ENCODE measurements at places on chromosomes 13 and 19.

DNA sequence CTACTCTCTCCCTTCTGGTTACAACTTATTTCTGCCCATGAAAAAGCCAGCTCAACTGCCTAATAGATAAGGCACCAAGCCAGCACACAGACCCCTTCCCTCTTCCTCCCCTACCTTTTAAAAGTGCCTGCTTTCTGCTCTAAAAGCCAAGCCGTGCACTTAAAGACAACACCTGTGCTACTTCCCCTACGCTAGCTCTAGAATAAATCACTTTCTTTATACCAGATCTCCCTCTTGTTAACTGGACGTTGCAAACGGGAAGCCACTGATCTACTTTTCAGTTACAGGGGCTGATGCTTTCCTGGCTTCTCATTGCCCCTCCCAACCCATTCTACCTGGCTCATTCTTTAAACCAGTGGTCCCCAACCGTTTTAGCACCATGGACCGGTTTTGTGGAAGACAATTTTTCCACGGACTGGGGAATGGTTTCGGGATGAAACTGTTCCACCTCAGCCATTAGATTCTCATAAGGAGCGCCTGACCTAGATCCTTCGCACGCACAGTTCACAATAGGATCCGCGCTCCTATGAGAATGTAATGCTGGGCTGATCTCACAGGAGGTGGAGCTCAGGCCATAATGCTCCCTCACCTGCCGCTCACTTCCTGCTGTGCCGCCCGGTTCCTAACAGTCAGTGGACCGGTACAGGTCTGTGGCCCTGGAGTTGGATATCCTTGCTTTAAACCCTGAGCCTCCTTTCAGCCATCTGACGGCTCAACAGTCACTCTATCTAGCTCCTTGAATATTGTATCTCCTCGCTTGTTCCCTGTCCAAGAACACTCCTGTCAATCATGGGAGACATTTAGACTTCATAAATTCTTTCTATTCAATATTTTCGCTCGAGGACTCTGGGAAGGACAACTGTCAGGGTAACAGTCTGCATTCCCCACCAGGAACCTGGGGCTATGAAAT lies 841 bp upstream of the ZNF223 start:
- peak; percentile 64 for DNase-seq

GRCh38 chr13:40564342-40565001 lies 102.0 kb downstream of the FOXO1 start:
- DNase-seq = no peak

- DNase-seq = no peak
Measured at GRCh38 chr13:92735909-92736308, 490.7 kb upstream of the GPC6 start.

DNA sequence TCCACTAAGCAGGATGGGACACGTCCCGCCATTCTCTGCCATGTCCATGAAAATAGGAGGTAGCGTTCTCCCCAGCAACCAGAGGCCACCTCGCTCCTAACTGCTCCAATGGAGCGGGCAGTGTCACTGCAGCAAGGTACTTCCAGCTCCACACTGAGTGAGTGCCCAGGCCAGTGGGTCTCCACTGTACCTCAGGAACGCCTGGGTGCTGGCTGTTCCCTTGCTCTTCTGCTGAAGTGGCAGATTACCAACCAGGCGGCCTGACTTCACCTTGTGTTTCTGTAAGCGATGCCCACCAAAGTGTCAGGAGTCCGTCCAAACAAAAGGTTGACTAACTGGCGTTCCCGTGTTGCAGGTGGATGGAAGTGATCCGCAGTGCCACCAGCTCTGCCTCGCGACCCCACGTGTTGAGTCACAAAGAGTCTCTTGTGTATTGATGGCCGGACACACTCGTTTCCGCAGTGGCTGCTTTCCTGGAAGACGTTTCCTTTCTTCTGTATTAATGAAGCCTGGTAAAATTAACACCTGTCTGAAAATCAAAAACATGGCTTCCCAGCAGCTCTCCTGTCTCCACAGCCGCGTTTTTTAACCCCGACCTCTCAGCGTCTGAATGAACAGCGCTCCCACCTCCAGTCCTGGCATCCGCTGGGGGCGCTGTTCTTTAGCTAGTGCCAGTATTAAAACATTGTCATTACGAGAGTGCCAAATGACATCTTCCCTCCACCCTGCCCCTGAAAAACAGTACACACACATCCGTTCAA lies 128.8 kb downstream of the STK24 start:
- peak; percentile 67 for DNase-seq

DNA sequence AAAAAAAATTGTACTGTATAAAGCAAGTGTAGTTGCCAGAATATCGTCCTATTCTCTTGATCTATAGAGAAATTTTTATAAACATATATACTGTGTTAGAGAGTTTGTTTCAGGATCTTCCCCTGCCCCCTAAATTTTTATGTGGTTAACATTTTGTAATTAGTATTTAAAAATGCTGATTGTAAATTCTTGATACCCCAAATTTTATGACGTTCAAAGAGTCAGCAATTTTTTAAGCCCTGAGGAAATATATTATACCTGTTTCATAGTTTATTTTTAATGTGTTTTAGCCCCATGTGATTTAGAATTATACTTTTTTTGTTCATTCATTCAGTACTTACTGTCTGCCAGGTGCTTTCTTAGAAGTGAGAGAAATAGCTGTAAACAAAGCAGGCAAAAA lies 7.3 kb upstream of the KCTD4 start:
- DNase-seq = no peak

DNA sequence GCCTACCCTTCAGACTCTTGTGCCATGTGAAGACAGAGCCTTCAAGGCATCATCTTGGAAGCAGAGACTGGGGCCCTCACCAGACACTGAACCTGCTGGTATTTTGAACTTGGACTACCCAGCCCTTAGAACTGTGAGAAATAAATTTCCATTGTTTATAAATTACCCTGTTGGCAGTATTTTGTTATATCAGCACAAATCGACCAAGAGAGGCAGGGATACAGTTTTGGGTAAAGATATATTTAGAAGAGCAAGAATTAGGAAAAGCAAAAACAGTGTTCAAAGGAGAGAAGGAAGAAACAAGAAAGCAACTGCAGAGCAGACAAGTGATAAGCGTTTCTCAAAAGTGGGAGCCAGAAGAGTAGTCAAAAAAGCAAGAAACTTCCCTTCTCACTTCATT lies 600.8 kb downstream of the DCT start:
- DNase-seq = no peak

GRCh38 chr13:50611117-50611781 lies 232.2 kb downstream of the DLEU7 start:
- DNase-seq = no peak

GRCh38 chr13:113591750-113592149 lies 7.2 kb downstream of the TFDP1 start:
- no peak for DNase-seq

- DNase-seq = no peak
Measured at GRCh38 chr13:99847318-99847750, 124.2 kb downstream of the ZIC5 start.

DNA sequence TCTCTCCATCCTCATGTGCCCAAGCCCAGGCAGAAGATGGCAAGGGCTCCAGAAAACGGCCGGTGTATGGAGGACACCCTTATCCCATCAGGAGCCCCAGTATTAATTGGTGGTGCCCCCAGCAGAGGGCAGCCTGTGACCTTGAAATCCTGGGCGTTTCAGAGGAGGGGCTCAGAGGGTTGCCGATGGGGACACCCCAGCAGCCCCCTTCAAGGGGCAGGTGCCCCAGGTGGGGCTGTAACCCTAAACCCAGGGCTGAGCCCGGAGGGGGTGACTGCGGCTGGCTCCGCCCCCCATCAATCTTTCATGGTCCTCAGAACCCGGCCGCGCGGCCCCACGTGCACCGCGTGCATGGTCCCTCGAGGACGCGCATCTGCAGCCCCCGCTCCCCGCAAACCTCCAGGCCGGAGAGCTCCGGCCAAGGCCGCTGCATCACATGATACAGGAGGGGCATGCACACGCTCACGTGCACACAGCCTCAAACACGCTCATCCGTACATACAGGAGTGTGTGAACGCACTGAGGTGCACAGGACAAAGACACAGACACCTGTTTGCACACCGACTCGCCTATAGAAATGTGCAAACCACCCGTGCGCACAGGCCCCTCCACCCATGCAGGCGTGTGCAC lies 949 bp downstream of the RAB3A start:
- no peak for DNase-seq

GRCh38 chr13:102707467-102707866 lies 12.6 kb upstream of the METTL21C start:
- DNase-seq = no peak

- DNase-seq = no peak
Measured at GRCh38 chr13:39422845-39423565, 180.0 kb downstream of the LHFPL6 start.

- no peak for DNase-seq
Measured at GRCh38 chr19:5309438-5310204, 31.0 kb downstream of the PTPRS start.

DNA sequence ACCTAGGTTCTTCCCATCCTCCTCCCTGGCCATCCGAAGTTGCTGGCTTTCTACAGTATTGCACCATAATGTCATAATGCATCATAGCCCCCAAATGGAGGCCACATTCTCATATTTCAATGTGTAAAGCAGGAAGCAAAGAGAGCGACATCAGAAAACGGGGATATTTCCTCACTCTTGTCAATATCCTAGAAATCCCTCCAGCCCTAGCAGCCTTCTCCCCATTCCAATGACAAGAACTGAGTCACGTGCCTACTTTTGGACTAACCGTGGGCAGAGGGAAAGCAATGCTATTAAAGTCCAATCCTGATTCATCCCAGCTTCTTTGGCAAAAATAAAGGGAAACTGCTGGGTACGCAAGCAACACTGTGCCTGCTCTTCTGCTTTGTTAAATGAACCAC lies 4.3 kb upstream of the RAP2A start:
- DNase-seq = no peak

GRCh38 chr19:38975861-38976271 lies 324 bp upstream of the FBXO17 start:
- no peak for DNase-seq

- DNase-seq = no peak
Measured at GRCh38 chr13:36377826-36378468, 31.8 kb upstream of the SPART start.

GRCh38 chr19:32168606-32169005 lies 176.8 kb upstream of the ZNF507 start:
- DNase-seq = no peak

DNA sequence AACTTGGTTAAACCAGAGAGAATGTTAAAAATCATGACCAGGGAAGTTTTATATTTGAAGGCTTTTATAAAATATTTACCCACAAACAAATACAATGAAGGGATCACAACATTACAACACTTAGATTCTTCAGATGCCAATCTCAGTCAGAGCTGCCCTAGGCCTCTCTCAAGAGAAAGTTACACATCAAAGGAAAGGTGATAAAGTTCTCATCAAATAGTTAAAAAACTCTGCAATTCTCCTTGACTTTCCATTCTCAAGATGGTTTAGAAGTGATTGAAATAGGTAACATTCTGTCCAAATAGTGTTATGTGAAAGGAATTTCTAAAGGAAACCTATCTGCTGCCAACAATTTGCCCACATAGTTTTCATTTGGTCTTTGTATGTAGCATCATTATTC lies 1115.2 kb upstream of the MIR17HG start:
- no peak for DNase-seq

DNA sequence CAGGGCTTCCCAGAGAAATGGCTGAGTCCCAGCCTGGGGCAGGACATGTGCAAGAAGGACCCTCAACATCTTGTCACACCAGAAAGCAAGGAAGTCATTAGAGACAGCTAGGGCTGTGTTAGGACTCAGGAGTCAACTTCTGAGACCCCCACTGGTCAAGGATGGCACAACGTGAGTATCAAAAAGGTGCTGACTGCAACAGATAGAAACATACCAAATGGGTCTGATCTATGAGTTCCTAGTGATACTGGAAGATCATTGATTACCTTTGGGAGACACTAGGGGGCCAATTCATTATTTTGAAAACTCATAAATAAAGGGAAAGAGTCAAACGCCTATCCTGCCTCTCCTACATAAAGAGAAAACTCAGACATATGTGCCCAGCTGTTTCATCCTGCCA lies 73.5 kb upstream of the GJB6 start:
- no peak for DNase-seq

DNA sequence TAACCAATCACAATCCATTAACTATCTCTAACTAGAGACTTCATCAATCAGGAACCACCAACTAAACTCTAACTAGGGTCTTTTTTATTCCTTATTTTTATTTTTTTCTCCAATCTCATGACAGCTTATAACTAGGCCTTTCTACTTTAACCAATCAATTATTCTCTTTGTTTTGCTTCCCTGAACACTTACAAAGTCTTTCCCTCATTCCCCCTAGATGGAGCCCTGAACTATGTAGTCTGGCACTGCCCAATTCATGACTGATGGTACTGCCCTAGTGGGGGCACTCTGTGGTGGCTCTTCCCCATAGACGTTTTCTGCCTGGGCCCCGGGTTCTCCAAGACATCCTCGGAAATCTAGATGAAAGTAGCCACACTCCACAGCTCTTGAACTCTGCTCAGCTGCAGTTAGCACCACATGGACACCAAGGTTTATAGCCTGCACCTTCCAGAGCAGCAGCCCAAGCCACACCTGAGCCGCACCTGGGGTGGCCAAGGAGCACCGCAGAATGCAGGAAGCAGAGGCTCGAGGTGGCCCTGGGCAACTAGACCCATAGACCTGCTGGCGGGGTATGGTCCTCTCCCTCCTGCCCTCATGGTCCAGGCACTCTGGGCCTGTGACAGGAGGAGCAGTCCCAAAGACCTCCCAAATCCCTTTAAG lies 6.6 kb downstream of the ATP7B start:
- no peak for DNase-seq

- no peak for DNase-seq
Measured at GRCh38 chr19:44728178-44728577, 20.3 kb upstream of the BCL3 start.

- DNase-seq = no peak
Measured at GRCh38 chr19:56319991-56320390, 5.4 kb upstream of the ZSCAN5A start.

DNA sequence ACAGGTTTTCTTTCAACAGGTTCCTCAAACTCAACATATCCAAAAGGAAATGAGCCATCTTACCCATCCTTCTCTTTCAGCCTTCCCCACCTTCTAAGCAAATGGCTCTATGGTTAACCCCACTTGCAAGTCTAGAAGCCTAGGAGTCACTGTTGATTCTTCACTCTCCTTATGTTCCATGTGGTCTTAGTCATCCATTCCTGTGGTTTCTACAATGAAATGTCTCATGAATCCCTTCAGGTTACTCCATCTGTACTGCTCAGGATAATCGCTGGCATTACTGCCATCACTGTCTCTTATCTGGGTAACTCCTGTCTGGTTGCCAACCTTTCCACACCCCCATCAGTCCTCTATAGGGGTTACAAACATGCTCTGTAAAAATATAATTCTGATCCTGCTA lies 381.3 kb downstream of the ENOX1 start:
- DNase-seq = no peak

GRCh38 chr13:88701551-88701950 lies 1030.4 kb downstream of the SLITRK5 start:
- DNase-seq = no peak
